Stomach (tissue), 19 donors: ENCODE measurements at places on chromosomes 16 and 17. TPM values are rescaled to one million over a fixed set of nuclear protein-coding genes. Genes with fewer than 3 reads are reported as not detected.

- DNase-seq: no peak
Observed at GRCh38 chr17:20184977-20185619, 175.9 kb downstream of the SPECC1 start.

DNA sequence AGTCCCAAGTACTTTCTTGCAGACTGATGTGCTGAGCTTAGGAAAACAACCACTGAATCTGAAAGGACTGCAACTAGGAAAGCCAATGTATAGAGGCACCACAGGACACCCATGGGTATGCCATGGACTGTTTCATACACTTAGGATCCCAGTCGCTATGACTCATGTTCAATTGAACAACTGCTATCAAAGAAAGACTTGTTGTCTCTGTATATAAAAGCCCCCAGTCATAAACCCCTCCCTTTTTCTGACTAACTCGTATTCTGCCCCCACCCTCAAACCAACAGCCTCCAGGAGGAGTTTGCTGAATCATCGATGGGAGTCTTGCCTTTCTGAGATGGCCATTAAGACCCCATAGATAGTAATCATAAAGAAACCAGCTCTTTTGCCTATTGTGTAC lies 205.4 kb downstream of the ANKFN1 start:
- DNase-seq: no peak

GRCh38 chr16:19029980-19030379 lies 37.4 kb upstream of the COQ7 start:
- peak; percentile 24 for DNase-seq

DNA sequence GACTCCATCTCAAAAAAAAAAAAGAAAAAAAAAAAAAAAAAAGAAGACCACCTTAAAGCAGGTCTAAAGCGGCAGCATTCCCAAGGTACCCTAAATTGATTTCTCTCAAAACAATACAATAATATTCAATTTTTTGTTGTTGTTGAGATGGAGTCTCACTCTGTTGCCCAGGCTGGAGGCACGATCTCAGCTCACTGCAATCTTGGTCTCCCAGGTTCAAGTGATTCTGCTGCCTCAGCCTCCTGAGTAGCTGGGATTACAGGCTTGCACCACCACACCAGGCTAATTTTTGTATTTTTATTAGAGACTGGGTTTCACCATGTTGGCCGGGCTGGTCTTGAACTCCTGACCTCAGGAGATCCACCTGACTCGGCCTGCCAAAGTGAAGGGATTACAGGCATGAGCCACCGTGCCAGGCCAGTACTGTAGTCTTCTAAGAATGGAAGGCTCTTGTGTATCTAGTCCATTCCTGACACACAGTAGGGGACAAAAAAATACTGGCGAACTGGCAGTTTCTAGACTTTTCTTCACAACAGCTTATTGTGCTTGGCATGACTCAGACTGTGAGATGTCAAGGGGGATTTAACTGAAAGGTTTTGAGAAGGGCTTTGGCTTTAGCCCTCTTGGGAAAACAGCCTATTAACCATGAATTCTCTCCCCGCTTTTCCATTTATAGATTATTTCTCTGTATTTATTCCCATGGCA lies 17.3 kb downstream of the CDR2 start:
- DNase-seq: no peak

DNA sequence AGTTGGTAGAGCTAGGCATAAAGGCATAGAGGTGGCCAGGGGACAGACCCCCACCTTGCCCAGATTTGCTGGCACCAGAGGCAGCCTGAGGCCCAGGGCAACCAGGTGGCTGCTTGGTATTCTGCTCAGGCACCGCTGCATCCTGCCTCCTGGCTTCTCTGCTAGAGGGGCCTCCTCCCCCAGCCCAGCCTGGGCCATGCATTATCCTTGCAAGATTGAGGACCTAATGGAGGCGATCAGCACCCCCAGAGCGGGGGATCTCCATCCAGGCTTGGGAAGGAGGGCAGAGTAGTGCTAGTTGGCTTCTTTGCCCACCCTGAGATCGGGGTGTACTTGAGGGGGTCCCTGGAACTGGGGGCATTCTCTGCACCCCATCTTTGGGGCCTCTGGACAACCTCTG lies 23.8 kb downstream of the CDK5RAP3 start:
- DNase-seq: no peak

DNA sequence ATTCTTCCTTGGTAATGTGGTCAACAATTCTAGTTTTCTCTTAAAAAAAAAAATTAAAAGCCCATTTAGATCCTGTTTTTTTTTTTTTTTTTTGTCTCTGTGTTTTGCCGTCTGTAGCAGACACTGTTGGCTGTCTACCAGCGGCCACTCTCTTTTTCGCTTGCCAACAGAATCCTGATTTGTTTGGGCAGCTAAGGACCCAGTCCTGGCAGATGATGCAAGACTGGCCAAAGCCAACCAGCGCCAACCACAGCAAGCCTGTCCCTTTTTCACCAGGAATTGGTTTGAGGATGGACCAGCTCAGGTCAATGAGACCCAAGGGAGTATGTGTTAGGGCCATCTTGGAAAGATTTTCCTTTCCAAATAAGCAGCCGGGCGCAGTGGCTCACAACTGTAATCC lies 28.2 kb downstream of the ST3GAL2 start:
- no peak for DNase-seq

DNA sequence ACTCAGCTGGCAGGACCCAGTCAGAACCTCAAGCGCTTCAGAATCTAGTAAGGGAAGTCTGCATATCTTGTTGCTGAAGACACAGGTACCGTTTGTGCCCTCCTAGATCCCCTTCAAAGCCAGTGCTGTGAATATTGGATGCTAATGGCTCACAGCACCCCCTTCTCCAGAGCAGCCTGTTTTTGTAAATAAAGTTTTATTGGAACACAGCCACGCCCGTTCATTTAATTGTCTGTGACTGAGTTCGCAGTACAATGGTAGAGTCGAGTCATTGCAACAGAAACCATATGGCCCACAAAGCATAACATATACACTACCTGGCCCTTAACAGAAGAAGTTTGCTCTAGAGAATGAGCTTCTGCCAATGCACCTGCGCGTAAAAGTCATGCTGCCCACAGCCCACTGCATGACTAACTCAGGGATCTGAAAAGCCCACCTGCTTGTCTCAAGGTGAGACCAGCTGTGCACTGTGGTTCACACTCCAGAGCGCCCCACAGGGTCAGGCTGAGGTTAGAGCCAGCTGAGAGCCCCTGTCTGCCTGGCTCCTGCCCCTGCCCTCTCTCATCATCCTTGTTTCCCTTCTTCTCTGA lies 48.8 kb downstream of the AIPL1 start:
- DNase-seq: no peak

- no peak for DNase-seq
Observed at GRCh38 chr16:53089434-53090285, 34.9 kb downstream of the CHD9 start.

GRCh38 chr17:28612531-28612930 lies 1.5 kb downstream of the RSKR start:
- no peak for DNase-seq

GRCh38 chr16:21279501-21279900 lies 1.4 kb upstream of the CRYM start:
- DNase-seq: no peak

- peak; percentile 43 for DNase-seq
Observed at GRCh38 chr16:1181404-1182315, 28.8 kb downstream of the CACNA1H start.

- no peak for DNase-seq
Observed at GRCh38 chr17:13740686-13741085, 139.0 kb upstream of the HS3ST3A1 start.

DNA sequence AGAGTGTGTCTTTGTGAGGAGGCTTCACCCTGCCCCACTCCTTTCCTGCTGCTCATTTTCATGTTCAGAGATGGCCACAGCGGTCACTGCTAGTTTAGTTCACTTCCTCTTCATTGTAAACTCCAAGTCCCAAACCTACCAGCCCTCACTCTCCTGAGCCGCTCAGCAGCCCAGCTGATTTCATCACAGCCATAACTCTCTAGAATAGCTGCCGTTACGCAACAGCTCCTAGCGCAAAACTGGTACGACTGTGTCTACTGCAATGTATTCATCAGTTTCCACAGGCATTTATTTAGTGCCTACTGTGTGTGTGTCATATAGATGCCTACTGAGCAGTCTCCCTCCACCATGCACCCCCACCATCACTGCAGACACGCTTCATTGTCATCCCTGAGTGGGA lies 233.5 kb upstream of the RPL38 start:
- no peak for DNase-seq

DNA sequence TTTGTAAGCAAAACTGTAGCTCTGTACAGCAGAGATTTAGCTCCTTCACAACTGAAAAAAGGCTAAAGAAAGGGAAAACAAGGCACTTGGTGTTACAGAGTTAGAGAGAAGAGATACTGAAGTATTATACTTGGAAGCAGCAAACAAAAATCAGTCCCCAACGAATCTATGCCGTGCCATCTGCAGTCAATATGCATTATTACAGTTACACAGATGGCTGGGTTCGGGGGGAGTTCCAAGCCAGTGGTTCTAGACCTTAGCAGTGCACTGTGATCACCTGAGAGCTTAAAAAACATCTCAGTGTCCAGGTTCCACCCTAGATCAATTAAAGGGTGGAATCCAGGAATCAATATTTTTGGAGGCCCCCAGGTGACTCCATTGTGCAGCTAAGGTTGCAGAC lies 489.9 kb downstream of the SHISA9 start:
- DNase-seq: no peak

DNA sequence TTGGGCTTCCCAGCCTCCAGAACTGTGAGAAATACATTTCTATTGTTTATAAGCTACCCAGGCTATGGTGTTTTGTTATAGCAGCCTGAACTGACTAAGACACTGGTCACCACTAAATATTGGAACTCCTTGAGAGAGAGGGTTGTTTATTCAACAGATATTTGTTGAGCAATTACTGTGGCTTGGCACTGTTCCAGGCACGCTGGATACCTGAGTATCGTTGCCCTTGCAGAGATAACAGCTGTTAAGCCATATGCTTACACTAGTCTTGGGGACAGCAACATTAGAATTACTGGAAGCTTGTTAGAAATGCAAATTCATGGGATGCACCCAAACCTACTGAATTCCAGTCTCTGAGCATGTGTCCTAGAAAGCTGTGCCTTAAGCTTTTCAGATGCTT lies 230.7 kb downstream of the HS3ST4 start:
- DNase-seq: no peak

GRCh38 chr17:64420143-64420670 lies 28.7 kb upstream of the MILR1 start:
- peak; percentile 87 for DNase-seq

DNA sequence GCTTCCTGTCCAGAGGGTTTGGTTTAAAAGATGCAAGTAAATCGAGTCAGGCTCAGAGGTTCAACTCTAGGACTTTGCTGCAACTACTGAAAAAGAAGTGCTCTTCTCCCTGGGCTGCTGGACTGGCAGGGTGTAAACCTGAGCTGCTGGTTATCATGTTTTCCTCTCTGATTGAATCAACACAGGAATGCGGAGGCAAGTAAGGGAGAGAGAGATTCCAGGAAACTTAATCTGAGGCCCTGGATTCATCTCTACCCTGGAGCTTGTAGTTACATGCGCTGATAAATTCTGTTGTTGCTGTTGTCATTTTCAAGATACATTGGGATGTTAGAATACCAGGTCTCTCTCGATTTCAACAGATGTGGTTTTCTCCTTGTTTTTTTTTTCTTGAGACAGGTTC lies 8.2 kb upstream of the HS3ST3A1 start:
- no peak for DNase-seq

DNA sequence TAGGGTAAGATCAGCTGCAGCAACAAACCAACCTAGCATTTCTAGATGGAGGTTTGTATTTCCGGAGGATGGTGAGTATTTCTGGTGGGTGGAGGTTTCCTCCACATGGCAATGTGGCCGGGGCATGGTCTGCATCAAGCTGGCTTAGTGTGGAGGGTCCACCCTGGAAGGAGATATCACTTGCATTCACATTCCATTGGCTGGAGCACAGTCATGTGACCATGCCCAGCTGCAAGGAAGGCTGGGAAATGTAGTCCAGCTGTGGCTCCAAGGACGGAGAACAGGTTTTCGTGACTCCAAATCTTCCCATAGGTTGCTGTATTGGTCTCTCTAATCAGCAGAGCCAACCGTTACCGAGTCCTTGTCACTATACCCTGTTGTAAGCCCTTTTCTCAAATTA lies 68.7 kb downstream of the RAI1 start:
- DNase-seq: peak; percentile 48

DNA sequence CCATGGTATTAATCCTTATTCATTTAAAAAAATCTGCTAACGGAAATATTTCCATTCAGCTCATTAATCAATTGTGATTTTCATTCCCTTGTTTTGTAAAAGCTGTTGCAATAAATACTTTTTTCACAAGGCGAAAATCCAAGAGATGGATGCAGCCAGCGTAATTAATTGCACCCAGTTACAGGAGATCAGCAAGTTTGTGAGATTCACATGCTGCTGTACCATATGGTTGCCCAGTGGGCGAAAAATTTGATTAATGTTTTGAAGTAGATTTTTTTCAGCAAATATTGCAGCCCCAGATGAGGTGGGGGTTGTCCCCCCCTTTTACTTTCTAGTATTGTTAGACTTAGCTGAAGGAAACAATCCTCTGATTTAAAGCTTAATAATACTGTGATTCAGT lies 186.6 kb downstream of the WWOX start:
- no peak for DNase-seq

DNA sequence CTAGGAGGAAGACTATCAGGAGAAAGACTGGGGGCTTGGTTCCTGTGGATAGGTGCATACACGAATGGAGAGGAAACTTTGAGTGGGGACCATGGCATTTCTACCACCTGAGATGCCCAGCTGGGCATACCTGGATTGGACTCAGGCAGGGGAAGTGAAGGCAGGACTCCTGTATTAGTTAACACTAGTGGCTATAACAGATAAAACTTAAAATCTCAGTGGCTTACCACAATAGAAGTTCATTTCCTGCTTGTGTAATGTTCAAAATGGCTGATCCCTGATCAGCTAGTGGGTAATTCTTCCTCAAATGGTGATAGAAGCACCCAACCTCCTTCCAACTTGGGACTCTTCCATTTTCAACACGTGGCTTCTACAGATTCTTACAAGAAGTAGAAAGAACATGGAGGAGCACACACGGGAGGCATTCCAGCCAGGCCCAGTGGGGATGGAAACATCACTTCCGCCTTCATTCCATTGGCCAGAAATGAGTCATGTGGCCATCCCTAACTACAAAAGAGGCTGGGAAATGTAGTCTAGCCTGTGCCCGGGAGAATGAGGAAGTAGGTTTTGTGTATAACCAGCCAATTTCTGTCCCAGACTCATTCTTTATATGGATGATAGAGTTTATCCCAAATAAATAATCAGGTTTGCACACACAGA lies 112.1 kb downstream of the UTP18 start:
- no peak for DNase-seq

Gene C1QTNF1
- total RNA-seq: 10.1 TPM

Gene ATP2A3
- total RNA-seq: 212 TPM

Gene CLDN7
- 1.8 TPM for total RNA-seq

Gene CBLN1
- total RNA-seq: not detected

Gene OTOA
- not detected for total RNA-seq

Gene RAC3
- total RNA-seq: 3.5 TPM

Gene CSH1
- total RNA-seq: not detected
